Activated naive CD8-positive, alpha-beta T cell treated with anti-CD3 and anti-CD28 coated beads, Interleukin-2, amount 50 U/mL, for 16 hours (primary cell): ENCODE measurements at places on chromosomes 1 and 21.

DNA sequence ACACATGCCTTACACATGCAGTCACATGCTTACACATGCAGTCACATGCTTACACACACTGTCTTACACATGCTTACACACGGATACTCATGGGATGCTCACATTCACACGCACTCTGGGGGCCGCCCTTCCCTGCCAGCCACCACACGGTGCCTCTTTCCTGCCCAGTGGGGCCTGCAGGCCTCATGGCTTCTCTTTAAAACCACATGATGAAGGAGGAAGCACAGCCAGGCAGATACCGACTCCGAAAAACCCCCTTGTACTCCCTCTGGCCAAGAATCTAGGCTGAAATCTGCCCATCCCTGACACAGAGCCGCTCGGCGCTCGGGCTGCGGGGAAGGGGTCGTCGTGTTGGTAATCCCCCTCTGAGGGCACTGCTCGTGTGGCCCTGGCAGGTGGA is 113.0 kb downstream of the PRDM16 start:
- no peak for DNase-seq

DNA sequence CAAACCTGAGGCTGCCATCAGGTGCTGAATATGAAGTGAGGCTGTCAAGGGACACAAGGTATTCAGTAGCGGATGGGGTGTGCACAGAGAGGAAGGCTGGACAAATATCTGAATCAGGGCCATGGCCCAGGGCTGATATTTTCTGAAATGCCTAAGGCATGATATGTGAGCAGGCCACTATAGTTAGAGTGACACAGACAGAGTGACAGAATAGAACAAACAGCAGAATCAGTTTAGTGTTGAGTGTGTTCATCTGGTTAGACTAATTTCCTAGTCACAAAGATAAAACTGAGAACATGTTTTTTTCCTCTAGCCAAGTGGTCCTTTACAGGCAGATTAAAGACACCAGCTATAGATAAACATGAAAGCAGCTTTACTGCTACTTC is 3.9 kb downstream of the OVAAL start:
- no peak for DNase-seq

DNA sequence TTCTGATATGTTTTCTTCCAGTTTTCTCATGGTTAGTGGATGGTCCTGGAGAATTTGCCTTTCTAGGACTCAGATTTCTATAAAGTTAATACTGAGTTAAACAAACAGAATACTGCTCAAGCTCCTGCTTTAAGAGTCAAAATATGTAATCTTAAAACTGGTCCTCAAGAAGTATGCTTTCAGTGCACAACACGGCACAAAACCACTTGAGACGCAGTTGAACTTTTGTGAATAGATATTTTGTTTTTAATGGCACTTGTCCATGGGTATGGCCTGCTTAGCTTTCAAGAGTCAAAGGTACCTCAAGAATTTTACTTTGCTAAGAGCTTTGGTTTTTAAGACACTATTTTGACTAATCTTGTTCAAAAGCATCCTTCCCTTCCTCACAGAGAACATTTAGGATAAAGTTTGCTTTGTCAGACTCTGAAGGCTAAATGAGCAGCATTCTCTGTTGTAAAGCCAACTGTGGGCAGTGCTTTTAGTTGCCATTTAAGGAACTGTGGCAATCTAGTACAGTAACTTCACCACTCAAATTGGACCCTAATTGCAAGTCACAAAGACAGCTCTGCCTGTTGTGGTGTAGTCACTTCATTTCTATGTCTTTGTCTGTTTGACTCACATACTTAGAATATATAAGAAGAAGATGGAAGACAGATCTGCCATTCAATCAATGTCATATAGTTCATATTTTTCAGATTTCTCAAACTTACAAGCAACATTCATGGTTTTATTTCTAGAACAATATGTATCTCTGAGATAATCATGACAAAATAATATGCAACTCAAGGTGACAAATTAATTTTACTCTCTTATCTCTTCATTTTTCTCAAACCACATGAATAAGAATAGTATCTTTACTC is 28.8 kb downstream of the SAMD13 start:
- no peak for DNase-seq

DNA sequence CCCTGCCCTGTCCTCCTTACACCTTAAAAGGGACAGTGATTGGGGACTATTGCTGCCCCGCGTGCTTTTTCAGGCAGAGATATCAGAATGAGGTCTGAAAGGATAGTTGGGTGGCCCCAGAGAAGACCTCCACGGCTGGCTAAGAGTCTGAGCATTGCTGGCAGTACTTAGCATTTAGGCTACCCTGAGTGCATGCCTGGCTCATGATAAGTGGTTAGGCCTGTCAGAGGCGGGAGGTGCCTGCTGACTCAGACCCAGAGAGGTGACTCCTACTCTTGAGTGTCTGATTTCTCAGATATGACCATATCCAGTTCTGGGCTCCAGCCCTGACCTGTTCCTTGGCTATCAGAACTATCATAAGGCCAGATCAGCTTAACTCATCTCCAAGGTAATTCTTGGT is 213.7 kb downstream of the PBX1 start:
- DNase-seq: no peak

GRCh38 chr1:215407575-215407974 is 159.5 kb upstream of the KCTD3 start:
- no peak for DNase-seq

GRCh38 chr1:6099787-6100765 is 54.4 kb downstream of the KCNAB2 start:
- DNase-seq: no peak
